Epithelial cell of proximal tubule (primary cell): ENCODE measurements at places on chromosomes 7 and 10. TPM values are rescaled to one million over a fixed set of nuclear protein-coding genes. Genes with fewer than 3 reads are reported as not detected.
A peak's percentile ranks its signal among the peaks of the same experiment; 100 is the strongest.

- DNase-seq, result no peak
Observed at GRCh38 chr10:11325817-11326216, 285.6 kb downstream of the USP6NL start.

- no peak for DNase-seq
Observed at GRCh38 chr10:17409170-17409733, 45.1 kb downstream of the ST8SIA6 start.

- no peak for DNase-seq
Observed at GRCh38 chr10:21501731-21502347, 23.6 kb downstream of the SKIDA1 start.

- no peak for DNase-seq
Observed at GRCh38 chr10:13708256-13708990, 121.7 kb downstream of the PRPF18 start.

- DNase-seq, result no peak
Observed at GRCh38 chr7:101235050-101235449, 2.6 kb downstream of the CLDN15 start.

- DNase-seq, result no peak
Observed at GRCh38 chr10:71466330-71466729, 69.6 kb downstream of the CDH23 start.

- no peak for DNase-seq
Observed at GRCh38 chr10:10726101-10726500, 291.6 kb upstream of the CELF2 start.

PAXIP1 gene
- total RNA-seq, result 14.5 and 17.1 TPM in 2 replicates

DNA sequence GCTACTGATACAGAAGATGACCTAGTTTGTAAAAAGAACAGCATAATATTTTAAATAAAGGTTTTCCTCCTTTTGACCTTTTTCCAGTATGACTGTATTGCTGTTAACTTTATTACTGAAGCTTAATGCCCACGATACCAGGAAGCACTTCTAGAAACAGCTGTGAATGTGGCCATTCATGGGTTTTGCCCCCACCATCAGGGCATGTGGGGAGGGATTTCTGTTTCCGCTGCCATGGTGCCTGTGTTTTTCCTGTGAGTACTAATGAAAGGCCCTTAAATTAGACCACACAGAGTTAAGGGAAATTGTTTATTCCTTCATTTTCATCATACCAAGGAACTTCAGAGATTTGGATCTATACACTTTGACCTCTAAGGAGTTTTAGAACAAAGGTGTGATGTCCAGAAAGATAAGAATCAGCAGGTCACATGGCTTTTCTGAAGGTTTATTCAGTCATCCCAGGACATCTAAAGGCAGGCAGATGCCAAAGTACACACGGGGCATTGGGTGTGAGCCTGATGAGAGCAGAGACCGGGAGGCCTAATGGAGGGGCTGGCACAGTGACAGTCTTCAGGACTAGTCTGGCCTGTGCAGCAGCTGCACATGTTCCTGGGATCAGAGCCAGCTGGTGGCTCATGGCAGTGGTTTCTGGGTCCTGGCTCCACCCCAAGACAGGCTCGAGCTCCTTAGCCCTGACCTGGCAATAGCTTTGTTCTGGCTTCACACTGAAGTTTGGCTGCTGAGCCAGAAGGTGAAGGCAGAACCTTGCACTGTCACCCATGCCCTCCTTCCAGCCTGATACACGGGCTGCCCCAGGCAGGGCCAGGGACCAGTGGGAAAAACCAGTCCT is 190.9 kb downstream of the REEP3 start:
- DNase-seq, result peak; percentile 55

- no peak for DNase-seq
Observed at GRCh38 chr7:53191836-53192443, 156.5 kb downstream of the POM121L12 start.

DNA sequence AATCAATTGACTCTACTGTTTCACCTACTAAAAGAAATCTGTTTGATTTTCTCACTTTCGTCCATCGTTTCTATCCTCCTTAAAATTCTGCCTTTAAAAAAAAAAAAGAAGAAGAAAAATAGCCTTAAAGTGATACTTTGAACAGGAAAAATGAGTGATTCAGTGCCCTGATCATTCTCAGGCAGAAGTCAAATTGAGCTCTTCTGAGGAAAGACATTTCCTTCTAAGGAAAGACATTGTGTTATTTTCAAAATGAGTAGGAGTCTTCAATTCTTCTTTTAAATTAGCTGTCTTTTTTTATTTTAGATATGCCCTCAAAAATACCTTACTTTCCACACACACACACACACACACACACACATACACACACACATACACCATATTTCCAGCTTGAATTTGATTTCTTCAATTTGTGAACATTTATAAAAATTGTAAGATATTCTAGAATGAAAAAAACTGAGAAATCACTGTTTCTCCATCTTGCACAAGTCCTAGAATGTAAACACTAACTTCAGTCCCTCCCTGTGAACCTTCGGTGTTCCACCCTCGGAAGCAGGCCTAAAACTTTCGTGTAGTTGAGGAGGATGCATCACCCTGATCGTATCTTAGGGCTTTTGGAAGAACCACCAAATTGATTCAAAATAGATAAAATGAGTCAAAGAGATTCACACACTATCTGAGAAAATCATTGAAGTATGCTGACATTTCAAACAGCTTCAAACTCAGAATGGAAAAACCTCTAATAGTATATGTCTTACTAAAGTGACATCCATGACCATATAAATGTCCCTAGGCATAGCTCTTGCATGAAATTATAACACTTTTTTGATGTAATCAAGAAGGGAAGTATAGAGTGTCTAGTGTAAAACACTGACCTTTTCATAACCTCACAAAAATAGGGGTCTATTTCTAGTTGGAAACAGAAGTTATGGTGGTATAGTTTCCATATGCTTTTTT is 270.8 kb downstream of the GATA3 start:
- no peak for DNase-seq

GRCh38 chr10:91198781-91199180 is 21.7 kb upstream of the PCGF5 start:
- DNase-seq, result no peak

DNA sequence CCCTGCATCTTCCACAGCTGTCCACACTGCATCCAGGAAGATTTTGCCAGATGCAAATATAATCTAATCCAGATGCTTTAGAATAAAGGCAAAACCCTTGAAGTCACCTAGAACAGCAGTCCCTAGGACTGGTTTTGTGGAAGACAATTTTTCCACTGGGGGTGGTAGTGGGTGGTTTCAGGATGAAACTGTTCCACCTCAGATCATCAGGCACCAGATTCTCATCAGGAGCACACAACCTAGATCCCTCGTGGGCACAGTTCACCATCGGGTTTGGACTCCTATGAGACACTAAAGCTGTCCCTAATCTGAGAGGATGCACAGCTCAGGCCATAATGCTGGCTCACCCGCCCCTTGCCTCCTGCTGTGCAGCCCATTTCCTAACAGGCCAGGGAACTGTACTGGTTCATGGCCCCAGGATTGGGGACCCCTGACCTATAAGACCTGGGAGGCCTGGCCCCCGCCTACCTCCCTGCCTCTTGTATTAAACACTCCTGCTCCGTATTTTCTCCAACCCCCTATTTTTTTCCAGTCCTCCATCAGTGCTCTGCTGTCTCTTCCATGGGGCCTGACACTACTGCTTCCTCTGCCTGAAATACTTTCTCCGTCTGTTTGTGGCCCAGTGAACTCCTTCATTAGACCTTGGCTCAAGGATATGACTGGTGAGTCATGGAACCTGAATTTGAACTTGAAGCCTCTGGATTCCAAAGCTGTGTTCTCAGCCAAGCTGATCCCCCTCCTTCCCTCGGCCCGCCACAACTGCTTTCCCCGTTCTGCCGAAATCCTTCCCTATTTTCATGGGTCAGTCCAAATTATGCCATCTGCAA is 79.9 kb upstream of the RHEB start:
- peak; percentile 87 for DNase-seq
